ENCODE measurements at places on chromosomes 7 and 10. TPM values are rescaled to one million over a fixed set of nuclear protein-coding genes. Genes with fewer than 3 reads are reported as not detected.

Gene CLRN3
- total RNA-seq, result not detected

DNA sequence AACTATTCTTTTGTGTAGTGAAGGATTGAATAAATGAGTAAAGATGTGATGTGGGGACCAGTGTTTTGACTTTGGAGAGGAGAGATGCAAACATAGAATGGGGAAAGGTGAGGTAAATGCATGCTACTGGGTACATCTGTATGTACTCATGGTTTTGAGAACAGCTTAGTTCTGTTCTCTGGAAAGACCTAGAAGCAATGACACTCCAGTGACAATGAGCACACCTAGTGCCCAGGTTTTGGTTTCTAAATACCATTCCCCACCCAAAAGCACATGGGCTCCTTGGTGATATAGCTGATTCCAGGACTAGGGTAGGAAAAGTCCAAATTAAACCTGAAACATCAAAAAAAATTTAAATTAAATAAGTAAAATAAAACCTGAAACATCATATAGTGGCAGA lies 22.6 kb upstream of the HSPA12A start:
- no peak for DNase-seq

Gene GDF10
- total RNA-seq, result not detected

- DNase-seq, result no peak
These were observed 100.8 kb downstream of the SFMBT2 start for GRCh38 chr10:7310076-7310475.

DNA sequence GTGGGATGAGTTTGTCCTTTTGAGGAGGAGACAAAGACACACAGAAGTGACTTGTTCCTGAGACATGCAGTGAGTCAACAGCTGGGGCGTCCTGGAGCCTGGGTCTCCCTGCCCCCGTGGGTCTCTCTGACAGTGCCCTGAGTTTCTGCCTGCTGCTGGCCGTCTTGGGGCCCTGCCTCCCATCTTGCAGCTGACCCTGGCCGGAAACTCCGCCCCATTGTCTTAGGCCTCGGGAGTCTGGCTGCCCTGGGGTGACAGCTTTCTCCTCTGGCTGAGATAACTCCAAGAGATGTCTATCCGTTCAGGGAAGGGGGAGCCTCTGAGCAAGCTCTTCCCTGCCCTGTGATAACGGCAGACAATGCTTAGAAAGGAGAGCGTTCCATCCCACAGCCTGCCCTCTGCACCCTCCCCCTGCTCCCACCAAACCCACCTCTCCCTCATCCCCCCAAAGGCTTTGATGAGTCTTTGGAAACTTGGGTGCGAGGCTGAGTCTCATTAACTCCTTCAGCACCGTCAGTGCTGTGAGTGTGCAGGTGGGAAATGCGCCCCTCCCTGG lies 69.5 kb upstream of the PODXL start:
- peak; percentile 93 for DNase-seq

Gene DDC
- total RNA-seq, result not detected

DNA sequence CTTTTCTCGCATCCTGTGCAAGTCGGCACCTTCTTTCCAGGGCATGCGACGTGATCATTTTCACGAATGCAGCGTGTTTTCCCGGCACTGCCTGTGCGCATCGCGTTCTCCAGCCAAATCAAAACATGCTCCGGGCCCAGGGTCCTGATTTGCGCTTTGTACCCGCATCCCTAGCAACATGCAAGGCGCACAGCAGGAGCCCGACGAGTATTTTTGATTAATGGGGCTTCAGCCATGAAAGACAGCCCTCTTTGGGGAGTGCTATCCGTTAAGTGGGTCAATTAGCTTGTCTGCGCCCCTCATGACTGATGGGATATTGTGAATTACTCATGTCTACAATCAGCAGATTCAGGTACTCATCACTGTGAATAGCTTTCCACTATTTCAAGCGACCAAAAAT lies 243.3 kb upstream of the RNF32 start:
- no peak for DNase-seq

GRCh38 chr10:62996925-62997324 lies 136.2 kb upstream of the NRBF2 start:
- DNase-seq, result no peak

DNA sequence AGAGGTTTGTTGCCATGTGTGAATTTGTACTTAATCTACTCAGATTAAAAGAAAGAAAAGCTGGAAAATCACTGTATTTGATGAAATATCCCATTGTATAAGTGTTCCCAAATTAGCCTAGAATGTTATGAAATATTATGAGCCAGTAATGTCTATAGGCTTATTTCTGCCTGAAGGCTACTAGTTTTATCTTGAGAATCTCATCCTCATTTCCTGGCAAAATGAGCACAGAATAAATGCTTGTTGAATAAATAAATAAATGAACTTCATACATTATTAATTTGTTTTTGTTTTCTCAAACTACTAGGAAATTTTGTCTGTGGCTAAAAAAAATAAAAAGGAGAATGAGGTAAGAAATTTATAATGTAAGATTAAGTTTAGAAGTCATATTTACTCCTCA lies 25.5 kb downstream of the HELLS start:
- DNase-seq, result no peak

Gene CBX3
- 126 TPM for total RNA-seq

Gene IDI2
- not detected for total RNA-seq

DNA sequence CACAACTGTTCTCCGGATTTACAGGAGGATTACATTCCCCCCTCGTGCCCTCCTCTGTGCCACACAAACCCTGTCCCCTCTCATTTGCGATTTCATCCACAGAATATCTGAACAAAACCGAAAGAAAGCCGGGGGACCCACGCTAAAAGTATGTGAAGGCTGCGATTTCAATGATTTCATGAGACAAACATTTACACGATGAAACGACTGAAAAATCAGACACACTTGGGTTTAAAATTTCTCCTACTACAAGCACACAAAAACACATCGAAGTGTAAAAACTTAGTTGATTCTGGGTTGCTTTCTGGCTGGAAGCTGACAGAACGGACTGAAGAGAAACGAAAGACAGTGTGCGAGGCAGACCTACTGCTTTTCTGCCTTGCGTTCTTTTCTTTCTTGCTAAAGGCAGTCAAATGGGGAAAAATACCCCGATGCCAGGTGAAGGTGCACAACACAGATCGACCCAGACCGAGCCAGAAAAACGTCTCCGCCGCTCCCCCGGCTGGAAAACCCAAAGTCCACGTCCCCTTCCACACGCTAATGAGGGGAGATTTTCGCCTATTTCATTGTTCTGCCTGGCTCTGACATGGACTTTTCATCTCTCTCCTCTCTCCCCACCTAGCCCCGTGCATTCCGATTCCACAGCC lies 1.2 kb downstream of the HIPK2 start:
- peak; percentile 16 for DNase-seq

Gene FAM200A
- 2.2 TPM for total RNA-seq

GRCh38 chr7:7104314-7104698 lies 78.0 kb upstream of the C1GALT1 start:
- DNase-seq, result no peak
